CD4-positive, alpha-beta T cell treated with Interleukin-15 for 1 hour (primary cell): ENCODE measurements at places on chromosomes 4 and X.

GRCh38 chr4:53651156-53651735, 60.0 kb upstream of the LNX1 start:
- DNase-seq: no peak

GRCh38 chr4:78079726-78080430, 22.8 kb downstream of the FRAS1 start:
- DNase-seq: no peak

- no peak for DNase-seq
These were observed 747.6 kb downstream of the PCDH7 start for GRCh38 chr4:31467781-31468180.

GRCh38 chr4:88005076-88005475, 2.4 kb upstream of the PKD2 start:
- no peak for DNase-seq

- no peak for DNase-seq
These were observed 76.7 kb downstream of the CLCN5 start for GRCh38 chrX:49999087-49999486.

DNA sequence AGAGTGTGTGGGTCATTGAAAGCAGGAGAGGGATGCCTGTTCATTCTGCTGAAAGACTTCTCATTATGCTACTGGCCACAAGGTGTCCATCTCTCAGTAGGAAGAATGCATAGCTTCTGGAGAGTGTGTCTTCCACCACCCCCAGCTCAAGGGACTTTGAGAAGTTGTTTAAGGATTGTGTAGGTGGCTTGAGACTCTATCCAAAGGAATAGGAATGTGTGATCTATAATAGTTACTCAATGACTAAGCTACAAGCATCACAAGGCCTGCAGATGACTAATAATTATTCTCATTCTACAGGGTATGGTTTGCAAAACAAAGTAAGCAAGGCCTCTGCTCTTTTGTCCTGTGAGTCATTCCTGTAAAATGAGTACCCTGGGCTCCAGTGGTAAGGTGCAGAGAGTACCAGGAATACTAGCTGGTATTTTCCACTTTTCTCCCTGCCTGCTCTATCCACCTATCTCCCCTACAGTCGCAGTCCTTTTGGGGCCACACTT, 279.8 kb upstream of the BOD1L1 start:
- DNase-seq: no peak

DNA sequence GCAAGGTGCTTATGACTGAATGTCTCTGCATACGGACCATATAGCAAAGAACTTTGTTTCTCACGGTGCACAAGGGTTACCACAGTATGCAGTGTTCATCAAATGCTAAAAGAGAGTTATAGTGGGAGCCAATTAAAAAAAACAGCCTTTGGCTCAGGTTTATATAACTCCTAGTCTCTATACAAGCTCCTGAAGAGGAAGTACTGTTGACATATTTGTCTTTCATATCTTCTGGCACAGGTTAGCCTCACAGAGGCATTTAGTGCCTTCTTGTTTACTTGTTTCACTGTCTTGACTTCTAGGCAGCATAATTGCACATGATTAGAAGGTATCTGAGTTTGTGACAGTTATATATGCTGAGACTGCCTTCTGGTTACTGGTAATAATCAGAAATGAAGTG, 158.8 kb upstream of the FAM47C start:
- no peak for DNase-seq

DNA sequence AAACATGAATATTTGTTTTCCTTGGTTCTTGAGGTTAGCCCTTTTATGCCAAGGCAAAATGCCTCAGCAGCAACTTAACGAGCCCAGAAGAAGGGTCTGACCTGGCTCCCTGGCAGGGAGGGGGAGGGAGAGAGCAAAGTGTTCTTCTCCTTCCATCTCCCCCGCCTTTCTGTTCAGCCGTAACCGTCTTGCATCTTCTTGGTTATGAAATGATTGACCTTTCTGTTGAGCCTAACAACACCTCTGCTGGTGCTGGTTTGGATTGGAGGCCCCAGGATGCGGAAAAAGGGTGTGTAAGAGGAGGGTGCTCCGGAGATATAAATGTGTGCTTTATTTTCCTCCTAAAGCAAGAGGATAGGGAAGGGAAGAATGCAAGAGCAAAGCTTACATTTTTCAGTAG, 44.7 kb downstream of the PTTG2 start:
- DNase-seq: no peak
